ENCODE measurements at places on chromosomes 4 and X.

DNA sequence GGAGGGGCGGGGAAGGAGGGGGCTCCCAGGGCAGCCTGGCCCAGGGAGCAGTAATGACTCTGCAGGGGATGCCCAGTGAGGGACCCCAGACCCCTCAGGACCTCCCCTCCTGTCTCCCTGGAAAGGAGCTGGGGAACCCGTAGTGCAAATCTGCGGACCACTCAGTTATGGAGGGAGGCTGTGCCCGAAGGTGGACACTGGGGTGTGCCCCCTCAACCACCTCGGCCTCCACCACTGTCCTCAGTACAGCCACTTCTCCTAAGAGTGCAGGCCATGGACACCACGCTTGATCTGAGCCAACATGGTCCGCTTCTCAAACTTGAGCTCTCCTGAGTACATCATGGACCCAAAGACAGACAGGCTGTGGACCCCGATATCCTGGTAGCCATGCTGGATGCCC lies 378.2 kb upstream of the MAOA start:
- DNase-seq: no peak

DNA sequence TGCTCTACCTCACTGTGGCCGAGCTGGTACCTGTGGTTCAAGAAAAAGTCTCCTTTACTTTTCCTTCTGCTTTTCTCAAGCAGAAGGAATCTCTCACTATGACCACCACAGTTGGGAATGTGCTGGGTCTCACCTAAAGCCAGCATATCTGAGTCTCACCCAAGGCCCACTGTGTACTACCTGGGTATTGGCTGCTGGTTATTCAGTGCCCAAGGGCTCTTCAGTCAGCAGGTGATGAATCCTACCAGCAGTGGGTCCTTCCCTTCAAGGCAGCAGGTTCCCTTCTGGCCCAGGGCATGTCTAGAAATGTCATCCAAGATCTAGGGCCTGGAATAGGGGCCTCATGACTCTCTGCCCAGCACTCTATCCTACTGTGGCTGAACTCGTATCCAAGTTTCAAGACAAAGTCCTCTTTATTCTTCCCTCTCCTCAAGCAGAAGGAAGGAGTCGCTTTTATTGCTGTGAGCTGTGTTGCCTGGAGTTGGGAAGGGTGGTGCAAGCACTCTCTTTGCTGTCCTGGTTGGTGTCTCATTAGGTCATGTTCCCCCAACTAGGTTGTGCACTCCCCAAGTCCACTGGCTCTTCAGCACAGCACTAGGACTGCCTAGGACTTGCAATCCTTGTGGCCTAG lies 6.1 kb downstream of the CXCL10 start:
- DNase-seq: no peak

GRCh38 chr4:119027811-119028210 lies 107.8 kb upstream of the MYOZ2 start:
- DNase-seq: no peak

GRCh38 chrX:77276742-77277141 lies 170.4 kb upstream of the FGF16 start:
- no peak for DNase-seq

DNA sequence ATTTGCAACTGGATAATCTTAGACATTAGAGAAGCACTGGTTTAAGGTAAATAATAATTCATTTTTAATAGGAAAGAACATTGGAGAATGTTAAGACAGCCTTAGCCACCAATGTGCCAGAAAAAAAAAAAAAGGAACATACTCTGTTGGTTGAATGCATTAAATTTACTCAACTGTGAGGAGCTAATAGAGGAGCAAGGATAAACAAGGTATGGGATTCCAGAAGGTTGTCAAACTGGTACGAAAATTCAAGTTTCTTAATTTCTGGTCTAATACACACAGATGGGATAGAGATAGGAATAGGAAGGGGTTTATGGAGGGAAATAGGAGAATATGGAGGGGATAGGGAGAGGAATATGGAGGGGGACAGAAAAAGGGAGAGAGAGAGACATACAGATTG lies 1096.6 kb downstream of the ARAP2 start:
- DNase-seq: no peak

GRCh38 chr4:96356591-96357370 lies 516.9 kb downstream of the PDHA2 start:
- no peak for DNase-seq

DNA sequence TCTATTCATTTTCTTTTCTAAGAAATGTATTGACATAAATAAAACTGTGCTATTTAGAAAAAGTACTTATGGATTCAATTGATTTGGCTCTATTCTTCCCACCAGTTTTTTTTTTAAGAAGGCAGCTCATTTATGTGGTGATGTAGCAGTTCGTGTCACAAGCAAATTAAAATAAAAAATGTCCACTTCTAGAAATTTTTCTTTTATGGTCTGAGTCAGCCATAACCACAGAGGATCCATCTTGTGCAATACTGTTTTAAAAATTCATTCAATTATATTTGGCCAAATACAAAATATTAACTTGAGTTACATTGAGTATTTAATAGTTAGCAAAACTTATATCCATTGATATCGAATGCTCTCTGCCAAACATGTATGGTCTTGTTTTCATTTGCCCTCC lies 207.9 kb upstream of the FAT1 start:
- DNase-seq: no peak
